Activated naive CD4-positive, alpha-beta T cell (primary cell): ENCODE measurements at places on chromosomes 11 and 22.

- DNase-seq = no peak
These were observed 49.5 kb upstream of the WEE1 start for GRCh38 chr11:9524001-9524400.

DNA sequence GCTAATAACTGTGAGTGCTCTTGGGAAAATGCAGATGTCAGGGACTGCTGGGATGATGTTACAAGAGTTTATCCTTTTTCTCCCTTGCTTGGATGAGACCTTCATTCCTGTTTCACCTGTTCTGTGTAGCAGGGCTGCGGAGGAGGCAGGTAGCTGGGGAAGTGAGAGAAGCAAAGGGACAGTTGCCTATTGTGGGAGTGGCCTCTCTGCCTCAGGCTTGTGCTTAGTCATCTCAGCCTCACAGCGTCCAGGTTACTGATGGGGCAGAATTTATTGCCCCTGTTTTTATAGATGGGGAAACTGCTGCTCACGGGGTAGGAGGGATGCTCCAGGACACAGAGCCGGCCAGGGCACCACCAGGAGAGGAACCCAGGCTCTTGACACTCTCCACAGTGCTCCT, 1.7 kb downstream of the STX3 start:
- DNase-seq = no peak

- no peak for DNase-seq
These were observed 1056.0 kb downstream of the TBC1D22A start for GRCh38 chr22:47818496-47818895.

DNA sequence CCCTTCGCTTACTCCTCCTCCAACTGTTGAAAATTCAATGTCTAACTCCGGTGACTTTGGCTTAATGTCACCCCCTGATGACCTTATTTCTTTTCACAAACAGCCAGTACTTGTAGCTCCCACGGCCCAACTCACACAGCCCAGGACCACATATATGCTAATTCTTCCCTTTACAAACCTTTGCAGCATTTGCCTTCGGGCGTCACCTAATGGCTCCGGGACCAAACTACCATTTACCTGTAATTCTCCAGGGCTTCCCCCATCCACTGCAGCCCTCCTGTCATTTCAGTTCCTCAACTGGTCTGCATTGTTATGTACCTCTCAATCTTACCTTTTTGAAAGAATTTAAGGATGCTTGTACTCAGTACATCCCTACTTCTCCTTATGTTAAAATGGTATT, 29.8 kb upstream of the OR56B4 start:
- DNase-seq = no peak

DNA sequence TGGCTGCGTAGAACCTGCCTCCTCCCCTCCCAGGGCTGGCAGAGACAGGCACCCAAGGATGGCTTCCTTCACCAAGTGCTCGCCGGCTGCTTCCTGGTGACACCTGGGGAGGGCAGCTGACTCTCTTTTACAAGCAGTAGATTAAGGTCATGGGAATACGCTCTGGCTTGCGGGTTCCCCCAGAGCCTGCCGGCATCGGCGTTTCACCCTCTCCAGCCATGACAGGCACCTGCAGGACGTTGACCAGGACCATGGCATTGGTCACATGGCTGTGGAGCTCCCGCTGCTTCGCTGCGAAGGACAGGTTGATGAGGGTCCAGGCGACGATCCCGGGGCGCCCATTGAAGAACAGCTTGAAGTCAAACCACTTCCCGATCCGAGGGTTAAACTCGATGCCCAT, 9.5 kb downstream of the DHCR7 start:
- DNase-seq = no peak

GRCh38 chr11:126265811-126266210, 2.9 kb downstream of the SRPRA start:
- DNase-seq = no peak

DNA sequence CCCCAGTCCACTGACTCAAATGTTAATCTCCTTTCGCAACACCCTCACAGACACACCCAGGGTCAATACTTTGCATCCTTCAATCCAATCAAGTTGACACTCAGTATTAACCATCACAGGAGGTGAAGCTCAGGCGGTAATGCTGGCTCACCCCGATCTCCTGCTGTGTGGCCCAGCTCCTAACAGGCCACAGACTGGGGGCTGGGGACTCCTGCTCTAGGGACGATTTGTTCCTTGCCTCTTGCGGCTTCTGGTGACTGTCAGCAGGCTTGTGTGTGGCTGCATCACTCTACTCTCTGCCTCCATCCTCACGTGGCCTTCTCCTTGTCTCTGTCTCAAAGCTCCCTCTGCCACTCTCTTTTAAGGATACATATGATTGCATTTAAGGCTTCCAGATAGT, 45.0 kb downstream of the SPON1 start:
- DNase-seq = no peak

DNA sequence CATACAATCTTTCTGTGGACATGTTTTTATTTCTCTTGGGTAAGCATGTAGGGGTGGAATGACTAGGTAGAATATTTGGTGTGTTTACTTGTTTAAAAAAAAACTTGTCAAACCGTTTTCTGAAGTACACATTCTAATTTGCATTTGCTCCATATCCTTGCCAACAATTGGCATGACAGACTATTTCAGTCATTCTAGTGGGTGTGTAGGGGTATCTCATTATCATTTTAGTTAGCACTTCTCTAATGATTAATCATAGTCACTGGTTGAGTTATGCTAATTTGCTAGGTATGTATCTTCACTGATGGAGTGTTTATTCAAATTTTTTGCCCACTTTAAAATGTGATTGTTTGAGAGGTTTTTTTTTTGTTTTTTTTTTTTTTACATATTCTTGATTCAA, 64.3 kb downstream of the C11orf65 start:
- no peak for DNase-seq

DNA sequence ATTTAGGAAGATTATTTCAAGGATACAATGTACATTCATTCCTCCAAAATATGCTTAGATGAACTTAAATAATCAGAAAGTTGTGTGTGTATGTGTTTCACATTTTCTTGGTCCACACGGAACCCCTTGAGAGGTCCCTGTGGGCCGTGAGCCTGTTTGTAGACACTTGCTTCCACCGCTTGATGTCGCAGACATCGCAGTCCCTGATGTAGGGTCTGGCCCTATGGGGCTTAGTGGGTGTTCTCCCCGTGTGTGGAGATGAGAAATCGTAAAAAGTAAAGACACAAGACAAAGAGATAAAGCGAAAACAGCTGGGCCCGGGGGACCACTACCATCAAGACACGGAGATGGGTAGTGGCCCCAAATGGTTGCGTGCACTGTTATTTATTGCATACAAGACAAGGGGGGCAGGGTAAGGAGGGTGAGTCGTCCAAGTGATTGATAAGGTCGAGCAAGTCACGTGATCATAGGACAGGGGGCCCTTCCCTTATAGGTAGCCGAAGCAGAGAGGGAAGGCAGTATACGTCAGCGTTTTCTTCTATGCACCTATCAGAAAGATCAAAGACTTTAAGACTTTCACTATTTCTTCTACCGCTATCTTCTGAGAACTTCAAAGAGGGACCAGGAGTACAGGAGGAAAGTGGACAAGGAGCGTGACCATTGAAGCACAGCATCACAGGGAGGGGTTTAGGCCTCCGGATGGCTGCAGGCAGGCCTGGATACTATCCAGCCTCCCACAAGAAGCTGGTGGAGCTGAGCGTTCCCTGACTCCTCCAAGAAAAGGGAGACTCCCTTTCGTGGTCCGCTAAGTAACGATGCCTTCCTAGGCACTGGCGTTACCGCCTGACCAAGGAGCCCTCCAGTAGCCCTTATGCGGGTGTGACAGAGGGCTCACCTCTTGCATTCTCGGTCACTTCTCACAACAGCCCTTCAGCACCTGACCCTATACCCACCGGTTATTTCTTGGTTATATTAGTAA, 1.2 kb upstream of the APOBEC3C start:
- no peak for DNase-seq

DNA sequence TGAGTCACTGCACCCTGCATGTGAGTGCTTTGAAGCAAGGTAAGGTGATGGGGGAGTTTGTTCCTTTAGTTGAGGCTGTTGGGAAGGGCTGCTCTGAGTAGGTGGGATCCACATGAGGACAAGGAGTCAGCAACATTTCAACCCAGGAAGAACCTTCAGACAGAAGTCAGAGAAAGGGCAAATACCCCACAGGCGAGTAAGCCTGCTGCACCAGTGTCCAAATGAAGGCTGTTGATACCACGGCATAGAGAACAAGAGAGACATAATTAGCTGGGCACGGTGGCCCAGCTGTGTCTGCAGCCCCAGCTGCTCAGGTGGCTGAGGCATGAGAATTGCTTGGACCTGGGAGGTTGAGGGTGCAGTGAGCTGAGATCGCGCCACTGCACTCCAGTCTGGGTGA, 54.3 kb upstream of the CLMP start:
- DNase-seq = no peak

GRCh38 chr11:83033972-83034672, 37.6 kb downstream of the RAB30 start:
- no peak for DNase-seq

DNA sequence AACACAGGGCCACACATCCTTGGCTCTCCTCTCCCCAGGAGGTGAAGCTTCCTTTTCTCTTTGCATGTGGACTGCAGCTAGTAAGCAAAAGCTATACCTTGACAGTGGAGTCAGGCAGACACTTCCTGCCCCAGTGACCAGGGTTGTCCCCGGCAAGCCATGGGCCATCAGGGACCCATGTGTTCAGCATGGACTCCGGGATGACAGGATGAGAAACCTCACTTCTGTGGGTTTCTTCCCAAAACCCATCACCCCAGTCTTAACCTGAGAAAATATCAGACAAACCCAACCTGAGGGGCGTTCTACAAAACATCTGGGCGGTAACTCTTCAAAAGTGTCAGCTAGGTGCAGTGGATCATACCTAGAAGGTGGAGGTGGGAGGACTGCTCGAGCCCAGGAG, 40.2 kb downstream of the GNB1L start:
- no peak for DNase-seq

- DNase-seq = no peak
These were observed 32.5 kb upstream of the ATXN10 start for GRCh38 chr22:45638834-45639746.
